ENCODE measurements at places on chromosomes 12 and 14.

- no peak for DNase-seq
Observed at GRCh38 chr14:68518761-68519670, 273.9 kb downstream of the ZFP36L1 start.

- no peak for DNase-seq
Observed at GRCh38 chr12:113271853-113272561, 50.7 kb downstream of the TPCN1 start.

DNA sequence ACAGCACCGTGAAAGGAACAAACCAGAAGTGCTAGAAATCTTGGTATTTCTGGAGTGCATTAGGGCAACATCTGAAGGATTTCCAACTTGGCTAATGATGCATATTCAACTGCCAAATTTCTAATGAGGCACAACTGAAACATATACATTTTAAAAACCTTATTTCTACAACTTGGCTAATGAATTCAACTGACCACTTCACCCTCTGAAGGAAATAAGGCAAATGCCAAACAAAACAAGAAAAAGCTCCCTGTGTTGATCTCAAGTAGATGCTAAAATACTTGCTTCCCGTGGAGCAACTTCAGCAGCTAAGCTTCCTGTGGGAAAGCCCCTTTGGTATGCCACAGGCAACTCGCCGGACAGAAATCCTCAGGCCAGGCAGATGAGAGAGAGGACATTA lies 167.1 kb downstream of the TTC7B start:
- DNase-seq, result no peak

DNA sequence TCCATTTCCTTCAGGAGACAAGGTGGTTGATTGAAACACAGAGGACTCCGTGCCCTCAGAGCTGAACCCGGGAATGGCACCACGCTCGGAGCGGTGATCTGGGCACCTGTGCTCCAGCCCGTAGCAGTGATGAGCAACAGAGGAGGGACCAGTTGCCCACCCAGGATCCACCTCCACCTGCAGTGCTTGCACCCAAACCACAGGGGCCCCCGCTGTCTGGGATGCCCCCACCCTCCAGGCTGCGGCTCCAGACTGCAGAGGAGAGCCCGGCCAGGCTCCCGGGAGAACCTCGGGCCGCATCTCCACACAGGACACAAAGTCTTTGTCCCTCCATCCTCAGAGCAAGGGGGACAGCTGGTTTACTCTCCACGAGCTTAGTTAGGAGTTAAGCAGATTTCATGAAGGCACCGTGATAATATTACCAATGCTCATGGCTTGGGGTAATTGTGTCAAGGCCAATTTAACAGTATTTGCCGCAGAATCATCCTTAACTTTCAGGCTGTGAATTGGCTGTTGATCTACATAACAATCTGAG lies 100.6 kb downstream of the TNFAIP2 start:
- DNase-seq, result no peak

DNA sequence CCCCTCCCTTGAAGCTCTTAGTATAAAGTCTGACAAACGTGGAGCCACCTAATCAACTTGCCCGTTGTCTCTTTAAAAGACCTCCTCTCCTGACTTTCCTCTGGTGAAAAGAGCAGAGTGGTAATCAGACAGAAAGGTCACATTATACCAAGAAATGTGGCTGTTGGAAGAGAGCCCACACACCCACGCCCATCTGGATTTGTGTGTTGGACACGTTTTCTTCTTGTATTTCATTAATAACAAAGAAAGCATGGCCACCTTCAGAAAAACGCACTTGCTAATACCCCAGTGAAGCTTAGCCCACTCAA lies 41.3 kb downstream of the CCDC60 start:
- DNase-seq, result no peak

DNA sequence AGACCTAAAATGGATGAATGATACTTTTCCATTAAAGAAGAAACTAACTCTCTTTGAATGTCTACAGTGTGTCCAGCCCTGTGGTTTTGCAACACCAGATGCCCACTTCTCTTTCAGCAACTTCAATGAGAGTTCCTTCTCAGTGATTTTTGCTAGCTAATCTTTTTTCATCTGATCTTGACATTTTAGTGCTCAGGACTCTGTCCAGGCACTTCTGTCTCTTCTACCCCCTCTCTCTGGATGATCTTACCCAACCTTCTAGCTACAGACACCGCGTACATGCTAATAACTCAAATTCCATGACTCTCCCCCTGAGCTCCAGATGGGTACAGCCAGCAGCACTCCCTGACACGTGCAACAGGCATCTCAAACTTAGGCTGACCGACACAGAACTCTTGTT lies 161.1 kb upstream of the FOXN3 start:
- no peak for DNase-seq

DNA sequence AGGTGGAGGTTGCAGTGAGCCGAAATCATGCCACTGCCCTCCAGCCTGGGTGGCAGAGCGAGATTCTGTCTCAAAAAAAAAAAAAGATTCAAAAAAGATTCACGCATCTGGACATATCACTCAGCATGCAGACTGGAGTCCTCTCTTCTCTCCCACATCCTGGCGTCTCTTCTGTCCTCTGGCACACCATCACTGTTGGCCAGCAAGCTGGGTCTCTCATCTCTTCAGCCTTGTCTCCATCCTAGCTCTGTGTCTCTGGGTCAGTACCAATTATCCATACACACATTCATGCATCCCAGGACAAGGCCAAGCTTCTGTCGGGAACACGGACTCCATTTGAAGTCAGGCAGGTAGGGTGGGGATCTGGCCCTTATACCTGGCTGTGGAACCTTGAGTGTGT lies 105.5 kb upstream of the MAP1LC3B2 start:
- no peak for DNase-seq

- no peak for DNase-seq
Observed at GRCh38 chr14:50830044-50830931, 674 bp downstream of the NIN start.

DNA sequence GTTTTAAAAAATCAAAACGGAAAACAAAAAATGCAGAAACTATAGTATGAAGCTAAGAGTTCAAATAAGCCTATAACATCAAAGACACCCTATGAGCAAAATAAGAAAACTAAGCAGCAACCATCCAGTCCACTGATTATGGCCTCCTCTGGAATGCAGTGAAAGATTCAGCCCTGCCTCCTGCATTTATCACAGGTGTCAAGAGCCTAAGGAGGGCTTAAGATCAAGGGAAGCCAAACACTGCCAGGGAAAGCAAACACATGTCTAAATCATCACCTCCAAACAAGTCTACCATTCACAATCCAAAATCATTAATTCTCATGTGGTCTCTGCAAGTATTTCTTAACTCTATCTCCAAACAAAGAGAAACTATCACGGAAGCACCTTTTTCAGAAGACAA lies 28.4 kb downstream of the SARNP start:
- no peak for DNase-seq

Data from right renal pelvis (tissue), 4 donors.